ENCODE measurements at places on chromosomes 6 and 20.

DNA sequence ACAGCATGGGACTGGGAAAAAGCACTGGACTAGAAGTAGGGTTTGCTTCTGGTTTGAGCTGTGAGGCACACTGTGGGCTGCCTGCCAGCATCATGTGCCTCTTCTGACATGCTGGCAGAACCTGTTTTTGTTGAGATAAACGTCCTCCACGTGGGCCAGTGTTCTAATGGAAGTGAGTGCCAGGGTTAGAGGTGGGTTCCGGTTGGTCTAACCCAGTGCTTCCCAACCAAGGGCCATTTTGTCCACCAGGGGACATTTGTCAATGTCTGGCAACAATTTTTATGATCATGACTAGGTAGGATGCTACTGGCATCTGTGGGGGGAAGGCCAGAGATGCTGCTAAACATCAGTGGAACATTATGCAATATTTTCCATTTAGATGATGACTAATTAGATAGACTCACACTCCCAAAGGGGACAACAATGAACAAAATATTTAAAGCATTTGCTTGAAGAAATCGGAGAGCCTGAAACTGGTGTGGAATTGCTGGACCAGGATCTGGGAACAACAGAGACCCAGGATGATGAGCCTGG is 7.8 kb upstream of the APMAP start:
- DNase-seq, result peak; percentile 57

- DNase-seq, result no peak
These were observed 105.2 kb upstream of the LRFN2 start for GRCh38 chr6:40692337-40692736.

DNA sequence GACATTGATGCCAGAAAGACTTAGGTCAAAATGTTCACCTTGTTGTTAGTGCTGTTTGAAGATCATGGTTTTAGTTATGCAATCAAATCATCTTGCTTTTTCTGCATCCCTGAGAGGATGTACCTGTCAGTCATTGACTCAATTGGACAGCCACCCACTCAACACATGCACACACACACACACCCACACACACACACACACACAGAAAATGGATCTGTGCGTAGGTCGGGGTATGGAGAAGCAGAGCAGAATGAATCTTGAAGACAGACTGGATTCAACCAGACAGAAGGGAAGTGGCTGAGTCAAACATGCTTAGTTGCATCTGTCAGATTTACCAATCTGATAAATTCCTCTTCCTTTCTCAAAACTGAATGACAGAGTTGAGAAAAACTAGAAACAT is 19.1 kb upstream of the ZSCAN23 start:
- DNase-seq, result no peak

- peak; percentile 67 for DNase-seq
These were observed 17.6 kb upstream of the KIAA1755 start for GRCh38 chr20:38278131-38278530.

GRCh38 chr6:138092686-138093085 is 14.5 kb downstream of the PERP start:
- DNase-seq, result no peak

- DNase-seq, result no peak
These were observed 62.9 kb downstream of the EFHC1 start for GRCh38 chr6:52482903-52483670.

- DNase-seq, result no peak
These were observed 142.9 kb downstream of the MYB start for GRCh38 chr6:135323979-135324378.

GRCh38 chr20:16485401-16485800 is 87.8 kb downstream of the KIF16B start:
- DNase-seq, result no peak

DNA sequence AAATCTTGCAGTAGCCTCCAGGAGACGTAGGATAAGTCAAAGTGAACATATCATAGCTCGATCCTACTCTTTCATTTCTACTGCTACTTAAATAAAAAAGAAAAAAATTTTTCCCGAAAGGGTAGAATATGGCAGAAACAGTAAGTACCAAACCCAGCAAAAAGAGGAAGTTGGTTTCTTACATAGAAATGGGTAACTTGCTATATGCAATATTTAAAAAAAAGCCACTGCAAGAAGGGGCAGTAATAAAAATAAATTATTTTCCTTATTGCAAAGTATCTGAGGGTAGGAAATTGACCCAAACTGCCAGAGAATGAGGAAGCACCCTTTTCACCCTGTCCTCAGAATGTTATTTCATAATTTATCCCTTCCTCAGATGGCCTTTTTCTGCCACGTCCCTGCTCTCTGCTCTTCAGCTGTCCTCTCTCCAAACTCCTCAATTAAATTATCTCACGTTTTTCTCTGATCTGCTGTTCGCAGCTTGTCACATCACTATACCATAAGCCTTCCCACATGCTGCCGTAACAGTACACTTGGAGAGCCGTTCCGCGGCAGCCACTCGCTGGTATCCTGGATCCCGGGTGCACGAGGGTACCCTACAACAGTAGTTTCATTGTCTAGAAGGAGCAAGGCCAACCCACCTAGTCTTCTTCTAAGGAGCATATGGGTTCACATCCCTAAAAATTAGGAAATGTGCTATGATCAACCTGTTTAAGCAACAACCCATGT is 149.6 kb downstream of the BACH2 start:
- peak; percentile 53 for DNase-seq
